Spleen (tissue), 13 donors: ENCODE measurements at places on chromosomes 5 and 9. TPM values are rescaled to one million over a fixed set of nuclear protein-coding genes. Genes with fewer than 3 reads are reported as not detected.

DNA sequence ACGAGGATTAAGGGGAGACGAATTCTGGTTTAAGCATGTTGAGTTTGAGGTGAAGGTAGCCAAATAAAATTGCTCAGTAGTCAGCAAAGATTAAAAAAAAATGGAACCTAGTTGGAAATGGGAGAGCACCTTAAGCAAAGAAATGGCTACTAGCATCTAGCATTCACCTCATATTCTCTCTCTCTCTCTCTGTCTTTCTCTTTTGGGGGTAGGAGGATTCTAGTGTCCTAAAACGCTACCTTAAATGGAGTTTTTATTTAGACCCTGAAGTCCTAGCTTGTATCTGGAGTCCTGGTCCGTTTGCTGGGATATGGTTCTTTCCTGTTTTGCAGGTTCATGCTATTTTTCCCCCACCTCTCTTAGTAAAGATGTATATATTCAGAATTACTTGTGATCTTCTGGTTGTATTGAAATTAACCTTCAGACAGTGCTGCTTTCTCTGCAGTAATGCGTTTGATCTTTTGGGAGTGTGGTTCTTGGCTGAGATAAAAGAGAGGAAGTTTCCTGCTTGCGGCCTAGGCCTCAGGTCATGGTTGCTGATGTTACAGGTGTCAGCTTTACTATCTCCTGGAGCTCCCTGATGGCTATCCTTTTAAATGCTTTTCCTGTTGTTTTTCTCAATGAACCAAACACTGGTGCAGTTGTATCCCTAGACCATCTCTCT is 8.0 kb downstream of the TGFBR1 start:
- no peak for DNase-seq
- H3K36me3 ChIP-seq: no peaks in the 10 kb centered on the region
- no peak overlapping the region for H3K27ac ChIP-seq
- H3K4me1 ChIP-seq: peaks cover 100% of the 10 kb centered on the region

ANKRA2 gene
- total RNA-seq: 24.4 TPM

DNA sequence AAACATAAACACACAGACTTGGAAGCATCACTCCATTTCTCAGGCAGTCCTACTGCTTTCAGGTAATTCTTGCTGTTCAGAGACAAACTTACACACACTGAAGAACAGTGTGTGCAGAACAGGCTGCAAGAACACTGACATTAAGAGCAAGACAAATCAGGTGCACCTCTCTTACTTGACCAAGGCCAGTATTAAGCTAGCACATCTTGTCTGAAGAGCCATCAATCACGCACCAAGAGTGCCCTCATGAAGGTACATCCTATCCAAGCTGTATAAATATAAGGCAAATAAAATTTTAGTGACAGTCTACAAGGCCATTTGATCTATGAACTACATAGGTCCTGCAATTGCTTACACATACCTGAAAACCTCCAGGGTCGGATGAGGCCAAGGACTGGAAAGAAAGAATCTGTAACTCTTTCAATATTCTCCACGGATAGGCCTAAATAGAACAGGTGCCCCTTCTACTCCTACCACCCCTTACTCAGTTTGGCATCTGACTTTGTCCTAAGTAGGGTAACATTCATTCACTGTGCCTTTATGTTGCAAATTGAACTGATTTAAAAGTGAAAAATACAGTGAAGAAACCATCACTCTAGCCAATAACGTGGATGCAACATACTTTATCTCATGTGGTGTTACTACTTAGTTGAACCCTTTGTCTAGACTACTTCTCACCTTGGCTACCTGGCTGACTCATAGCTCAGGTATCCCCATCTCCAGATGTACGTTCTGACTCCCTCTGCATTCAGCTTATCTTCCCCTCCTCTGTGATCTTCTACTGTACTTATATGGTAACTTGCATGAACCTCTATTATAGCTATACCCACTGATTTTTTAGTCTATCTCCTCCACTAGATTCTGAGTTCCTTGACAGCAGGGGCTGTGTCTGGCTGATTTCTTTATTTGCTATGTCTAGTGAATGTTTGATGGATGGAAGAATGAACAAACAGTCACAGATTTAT is 256.3 kb downstream of the KIAA0825 start:
- H3K36me3 ChIP-seq: no peaks in the 10 kb centered on the region
- H3K27me3 ChIP-seq: no peaks in the 10 kb centered on the region
- H3K4me3 ChIP-seq: no peak overlapping the region
- H3K27ac ChIP-seq: no peak overlapping the region
- H3K4me1 ChIP-seq: no peaks in the 10 kb centered on the region
- no peak for DNase-seq

DNA sequence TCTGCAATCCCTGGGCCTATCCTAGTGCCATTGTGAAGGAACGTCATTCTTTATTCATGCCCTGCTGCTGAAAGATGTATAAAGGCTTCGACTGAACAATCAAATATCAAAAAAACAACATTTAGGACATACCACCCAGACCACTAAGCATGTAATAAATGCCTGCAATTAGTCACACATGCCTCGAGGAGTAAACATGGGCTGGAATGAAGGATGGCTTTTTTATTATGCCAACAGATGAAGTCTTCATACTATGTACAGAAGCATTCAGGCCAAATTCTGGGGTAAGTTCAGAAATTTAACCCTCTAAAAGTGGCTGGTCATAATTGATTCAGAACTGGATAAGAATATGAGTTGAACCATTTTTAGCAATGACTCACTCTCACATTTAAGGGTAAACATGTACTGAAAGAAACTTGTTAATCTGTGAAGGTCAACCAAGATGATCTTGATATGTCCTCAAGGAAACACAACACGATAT is 38.1 kb downstream of the FAM240B start:
- DNase-seq: no peak
- no peak overlapping the region for H3K4me3 ChIP-seq
- H3K27me3 ChIP-seq: no peaks in the 10 kb centered on the region
- no peaks in the 10 kb centered on the region for H3K4me1 ChIP-seq
- H3K36me3 ChIP-seq: no peaks in the 10 kb centered on the region

ANKDD1B gene
- 0.37 TPM for total RNA-seq

GRCh38 chr5:3662344-3662743 is 66.7 kb downstream of the IRX1 start:
- H3K4me1 ChIP-seq: no peaks in the 10 kb centered on the region
- no peak overlapping the region for H3K4me3 ChIP-seq
- no peaks in the 10 kb centered on the region for H3K36me3 ChIP-seq
- no peak overlapping the region for H3K27ac ChIP-seq
- DNase-seq: no peak
